Small intestine (tissue), 16 donors: ENCODE measurements at places on chromosomes 7 and 10. TPM values are rescaled to one million over a fixed set of nuclear protein-coding genes. Genes with fewer than 3 reads are reported as not detected.

DNA sequence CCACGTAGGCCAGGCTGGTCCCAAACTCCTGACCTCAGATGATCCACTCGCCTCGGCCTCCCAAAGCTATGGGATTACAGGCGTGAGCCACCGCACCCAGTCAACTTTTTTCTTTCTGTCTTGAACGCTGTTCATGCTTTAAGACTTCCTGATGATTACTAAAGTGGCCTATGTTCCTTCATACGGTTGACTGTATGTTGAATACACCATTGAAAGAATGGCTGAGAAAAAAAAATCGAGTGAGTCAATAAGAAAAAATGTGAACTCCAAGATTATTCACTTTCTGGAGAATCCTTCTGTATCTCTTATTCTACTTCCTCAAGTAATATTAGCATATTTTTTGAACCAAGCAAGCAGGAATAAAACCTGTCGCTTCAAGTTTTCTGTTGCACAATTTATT, 955.0 kb downstream of the GATA3 start:
- no peak for DNase-seq

DNA sequence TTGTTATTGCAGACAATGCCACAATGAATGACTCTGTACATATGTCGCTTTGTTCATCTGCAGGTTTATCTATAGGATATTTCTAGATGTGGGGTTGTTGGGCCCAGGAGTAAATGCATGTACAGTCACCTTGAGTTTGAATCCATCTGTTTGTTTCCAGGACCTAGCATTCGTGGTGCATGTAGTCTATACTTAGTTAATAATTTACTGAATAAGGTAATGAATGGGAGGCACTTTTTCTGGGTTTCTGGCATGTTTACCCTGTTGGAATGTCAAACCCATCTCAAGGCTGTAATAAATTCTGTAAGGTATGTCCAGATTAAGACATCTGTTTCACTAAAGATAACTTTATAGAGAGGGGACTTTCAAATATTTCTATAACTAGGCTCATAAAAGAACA, 23.5 kb downstream of the HECTD2 start:
- no peak for DNase-seq

GRCh38 chr10:52895059-52895458, 122.5 kb upstream of the MBL2 start:
- no peak for DNase-seq

- DNase-seq = peak; percentile 48
Measured at GRCh38 chr7:27103489-27104226, 1.2 kb upstream of the HOXA2 start.

DNA sequence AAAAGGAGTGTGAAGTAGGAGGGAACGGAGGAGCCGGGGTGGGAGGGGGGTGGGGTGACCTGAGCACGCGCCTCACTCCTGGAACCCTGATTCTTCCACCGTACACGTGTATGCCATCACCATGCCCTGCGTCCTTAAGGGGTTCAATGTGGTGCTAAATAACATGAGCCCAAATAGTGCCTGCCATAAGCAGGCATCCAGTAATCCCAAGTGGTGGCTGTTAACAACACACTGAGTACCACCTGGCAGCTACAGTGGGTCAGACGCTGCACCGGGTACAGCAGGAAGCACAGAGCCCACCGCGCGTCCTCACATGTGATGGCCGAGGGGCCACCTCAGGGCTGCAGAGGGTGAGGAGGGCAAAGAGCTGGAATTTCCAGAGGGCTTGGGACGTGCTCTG, 81.9 kb downstream of the PTPRN2 start:
- DNase-seq = no peak

DNA sequence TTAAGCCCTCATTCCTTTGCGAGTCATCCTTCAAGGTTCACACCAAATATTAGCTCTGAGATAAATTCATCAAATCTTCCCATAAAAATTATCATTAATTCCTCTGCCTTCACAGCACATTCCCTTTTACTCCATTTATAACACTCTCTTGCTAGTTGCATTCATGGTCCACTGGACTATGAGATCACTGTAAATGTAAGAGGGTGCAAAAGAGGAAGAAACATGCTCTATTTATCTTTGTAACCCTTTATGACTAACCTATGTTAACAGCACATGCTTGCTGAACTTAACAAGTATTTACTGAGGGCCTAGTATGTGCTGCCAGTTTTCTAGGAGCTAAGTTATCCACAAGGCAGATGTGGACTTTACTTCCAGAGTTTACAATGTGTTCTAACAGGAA, 86.7 kb upstream of the TMEM168 start:
- peak; percentile 69 for DNase-seq

- DNase-seq = no peak
Measured at GRCh38 chr7:18096087-18096486, 68.4 kb upstream of the PRPS1L1 start.

- peak; percentile 12 for DNase-seq
Measured at GRCh38 chr7:13742126-13742525, 247.3 kb downstream of the ETV1 start.

DNA sequence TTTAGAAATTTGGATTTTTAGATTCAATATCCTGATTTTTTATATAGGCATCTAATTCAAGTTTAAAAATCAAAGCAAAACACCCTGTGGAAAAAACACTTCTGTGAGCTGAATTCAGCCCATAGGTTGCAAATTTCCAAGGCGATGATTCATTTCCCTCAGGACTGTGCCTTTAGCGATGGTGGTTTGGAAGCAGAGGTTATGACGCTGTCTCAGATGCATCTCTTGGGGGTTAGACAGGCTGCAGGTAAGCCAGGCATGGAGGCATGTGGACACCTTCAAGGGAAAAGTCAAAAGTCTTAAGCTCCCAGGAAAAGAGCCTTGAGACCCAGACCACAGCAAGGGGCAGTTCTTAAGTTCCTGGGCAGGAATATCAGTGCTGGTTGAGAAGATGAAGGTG, 9.5 kb upstream of the FRA10AC1 start:
- no peak for DNase-seq

DNA sequence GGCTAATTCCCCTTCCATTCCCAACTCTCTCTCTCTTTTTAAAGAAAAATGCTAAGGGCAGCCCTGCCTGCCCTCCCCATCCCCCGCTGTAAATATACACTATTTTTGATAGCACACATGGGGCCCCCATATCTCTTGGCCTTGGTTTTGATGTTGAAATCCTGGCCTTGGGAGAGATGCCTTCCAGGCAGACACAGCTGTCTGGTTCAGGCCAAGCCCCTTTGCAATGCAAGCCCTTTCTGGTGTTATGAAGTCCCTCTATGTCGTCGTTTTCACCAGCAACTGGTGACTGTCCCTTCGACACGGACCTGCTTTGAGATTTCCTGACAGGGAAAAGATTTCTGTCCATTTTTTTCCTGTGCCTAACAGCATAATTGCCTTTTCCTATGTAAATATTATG, 3.0 kb downstream of the ADRA2A start:
- no peak for DNase-seq

DNA sequence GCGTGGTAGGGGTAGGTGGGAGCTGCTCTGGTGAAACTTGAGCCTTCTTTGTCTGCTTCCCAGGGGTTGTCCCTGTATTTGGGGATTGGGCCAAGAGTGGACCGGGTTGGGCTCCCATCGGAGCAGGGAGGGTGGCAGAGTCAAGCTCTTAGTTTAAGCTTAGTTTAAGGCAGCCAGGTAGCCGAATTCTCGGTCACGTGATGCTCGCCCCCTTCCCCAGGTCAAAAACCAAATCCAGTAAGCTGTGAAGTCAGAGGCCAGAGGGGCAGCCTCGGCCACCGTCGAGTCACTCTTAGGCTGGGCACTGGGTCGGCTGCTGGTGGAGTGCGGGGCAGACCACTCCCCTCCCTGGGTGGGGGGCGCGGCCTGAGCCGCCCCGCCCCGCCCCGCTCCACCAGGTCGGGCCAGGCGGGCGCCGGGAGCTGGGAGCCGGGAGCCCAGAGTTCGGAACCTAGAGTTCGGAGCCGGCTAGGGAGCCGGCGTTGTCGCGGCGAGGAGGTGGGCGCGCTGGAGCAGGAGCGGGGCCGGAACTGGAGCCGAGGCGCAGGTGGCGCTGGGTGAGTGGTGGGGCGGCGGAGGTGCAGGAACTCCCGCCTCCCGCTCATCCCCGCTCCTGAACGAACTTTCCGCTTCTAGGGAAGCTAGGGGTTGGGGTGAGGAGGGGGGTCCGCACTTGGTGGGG, 2.8 kb upstream of the LZTS2 start:
- peak; percentile 77 for DNase-seq

DNA sequence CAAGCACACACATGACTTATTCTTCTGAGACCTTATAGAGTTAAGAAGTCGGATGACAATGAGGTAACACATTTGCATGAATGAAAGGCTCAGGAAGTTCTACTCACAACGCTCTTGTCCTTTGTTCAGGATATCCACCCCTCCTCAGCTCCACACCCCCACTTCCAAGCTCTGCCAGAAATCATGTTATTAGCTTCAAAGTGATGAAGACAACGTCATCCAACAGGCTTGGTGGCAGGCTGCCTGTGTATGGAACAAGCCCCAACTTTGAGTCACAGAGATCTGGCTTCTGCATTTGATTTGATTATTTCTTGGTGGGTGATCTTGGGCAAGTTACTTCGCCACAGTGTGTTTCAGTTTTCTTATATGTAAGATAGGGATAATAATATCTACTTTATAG, 12.4 kb upstream of the BMPER start:
- DNase-seq = no peak

DNA sequence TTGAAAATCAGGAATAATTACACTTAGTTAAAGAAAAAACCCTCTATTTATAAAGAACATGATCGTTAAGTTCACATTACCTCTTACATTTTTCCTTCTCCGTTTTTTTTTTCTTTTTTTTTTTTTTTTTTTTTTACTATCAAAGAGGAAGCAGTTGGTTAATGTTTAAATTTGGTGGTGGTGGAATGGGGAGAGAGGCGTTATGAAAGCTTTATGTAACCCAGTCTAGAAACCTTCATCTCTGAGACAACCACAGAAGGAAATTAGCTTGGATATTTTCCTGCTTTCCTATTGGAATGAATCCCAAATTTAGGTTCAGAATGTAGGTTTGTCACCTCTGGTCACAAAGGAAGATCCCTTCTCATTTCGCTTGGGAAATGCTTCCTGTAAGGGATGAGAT, 31.5 kb upstream of the LHFPL3 start:
- no peak for DNase-seq

- DNase-seq = peak; percentile 38
Measured at GRCh38 chr10:71472912-71473311, 76.2 kb downstream of the CDH23 start.

PNLIPRP1 gene
- 4.5 TPM for polyA plus RNA-seq

SP8 gene
- polyA plus RNA-seq = 3.3 TPM

CWF19L1 gene
- polyA plus RNA-seq = 21.9 TPM

SHLD2 gene
- 19.6 TPM for polyA plus RNA-seq

OR6B1 gene
- polyA plus RNA-seq = not detected

CLRN3 gene
- polyA plus RNA-seq = 84.5 TPM

DEPP1 gene
- 39.4 TPM for polyA plus RNA-seq
